Activated naive CD4-positive, alpha-beta T cell treated with anti-CD3 and anti-CD28 coated beads, Interleukin-2, amount 10 ng/mL, durations not matched to agents 7 days and 5 days (primary cell): ENCODE measurements at places on chromosomes 7 and 10.

- DNase-seq: no peak
Observed at GRCh38 chr10:26408858-26409494, 29.2 kb upstream of the APBB1IP start.

GRCh38 chr7:33872870-33873269 lies 32.5 kb upstream of the BMPER start:
- DNase-seq: no peak

DNA sequence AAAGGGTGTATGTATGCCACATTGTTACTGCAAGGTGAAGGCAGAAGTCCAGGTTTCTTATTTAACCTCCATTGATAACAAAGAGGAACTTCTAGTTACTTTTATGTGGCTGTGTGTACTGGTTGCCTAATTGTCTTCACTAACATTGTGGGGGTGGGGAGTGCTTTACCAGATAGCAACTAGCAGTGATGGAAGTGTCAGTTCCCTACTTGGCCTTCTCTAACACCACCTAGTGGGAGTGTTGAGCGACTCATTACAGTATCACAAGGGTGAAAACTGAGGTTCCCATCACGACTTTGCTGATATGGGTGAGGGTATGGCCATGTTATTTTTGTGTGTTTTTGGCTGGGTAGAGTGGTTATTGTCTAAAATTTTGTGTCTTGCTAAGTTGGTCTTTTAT lies 274.4 kb downstream of the THSD7A start:
- DNase-seq: no peak

DNA sequence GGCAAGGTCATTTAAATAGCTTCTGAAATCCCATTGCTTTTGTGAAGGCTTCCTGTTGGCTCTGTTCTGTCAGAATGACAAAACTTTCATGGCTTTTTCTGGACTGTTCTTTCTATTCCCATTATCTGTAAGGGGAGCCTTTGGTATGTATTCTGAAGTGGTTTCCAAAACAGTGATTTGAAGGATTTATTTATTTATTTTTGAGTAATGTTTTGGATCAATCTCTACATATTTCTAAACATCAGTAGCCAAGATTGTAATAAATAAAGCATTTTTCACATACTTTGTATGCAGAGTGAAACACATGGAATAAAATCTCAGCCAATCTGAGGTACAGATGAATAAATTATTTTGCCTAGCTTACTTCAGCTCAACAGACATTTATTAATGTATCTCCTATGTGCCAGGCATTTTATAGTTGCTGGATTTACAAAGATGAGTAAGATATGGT lies 121.1 kb downstream of the BBS9 start:
- no peak for DNase-seq

DNA sequence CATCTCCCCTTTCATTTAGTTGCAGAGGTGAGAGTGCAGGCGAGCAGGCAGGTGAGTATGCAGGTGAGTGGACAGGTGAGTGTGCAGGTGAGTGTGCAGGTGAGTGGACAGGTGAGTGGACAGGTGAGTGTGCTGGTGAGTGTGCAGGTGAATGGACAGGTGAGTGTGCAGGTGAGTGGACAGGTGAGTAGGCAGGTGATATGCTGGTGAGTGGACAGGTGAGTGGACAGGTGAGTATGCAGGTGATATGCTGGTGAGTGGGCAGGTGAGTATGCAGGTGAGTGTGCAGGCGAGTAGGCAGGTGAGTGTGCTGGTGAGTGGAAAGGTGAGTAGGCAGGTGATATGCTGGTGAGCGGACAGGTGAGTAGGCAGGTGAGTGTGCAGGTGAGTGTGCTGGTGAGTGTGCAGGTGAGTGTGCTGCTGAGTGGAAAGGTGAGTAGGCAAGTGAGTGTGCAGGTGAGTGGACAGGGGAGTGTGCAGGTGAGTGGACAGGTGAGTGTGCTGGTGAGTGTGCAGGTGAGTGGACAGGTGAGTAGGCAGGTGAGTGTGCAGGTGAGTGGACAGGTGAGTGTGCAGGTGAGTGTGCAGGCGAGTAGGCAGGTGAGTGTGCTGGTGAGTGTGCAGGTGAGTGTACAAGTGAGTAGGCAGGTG lies 165.6 kb downstream of the ADARB2 start:
- peak; percentile 10 for DNase-seq
